Left colon (tissue), 2 donors: ENCODE measurements at places on chromosomes 1 and 21. TPM values are rescaled to one million over a fixed set of nuclear protein-coding genes. Genes with fewer than 3 reads are reported as not detected.

GRCh38 chr1:1024771-1025699, 5.1 kb downstream of the AGRN start:
- DNase-seq: no peak

GRCh38 chr1:94697839-94698238, 122.3 kb upstream of the SLC44A3 start:
- no peak for DNase-seq

- DNase-seq: no peak
Measured at GRCh38 chr1:166488327-166488726, 321.5 kb upstream of the FAM78B start.

DNA sequence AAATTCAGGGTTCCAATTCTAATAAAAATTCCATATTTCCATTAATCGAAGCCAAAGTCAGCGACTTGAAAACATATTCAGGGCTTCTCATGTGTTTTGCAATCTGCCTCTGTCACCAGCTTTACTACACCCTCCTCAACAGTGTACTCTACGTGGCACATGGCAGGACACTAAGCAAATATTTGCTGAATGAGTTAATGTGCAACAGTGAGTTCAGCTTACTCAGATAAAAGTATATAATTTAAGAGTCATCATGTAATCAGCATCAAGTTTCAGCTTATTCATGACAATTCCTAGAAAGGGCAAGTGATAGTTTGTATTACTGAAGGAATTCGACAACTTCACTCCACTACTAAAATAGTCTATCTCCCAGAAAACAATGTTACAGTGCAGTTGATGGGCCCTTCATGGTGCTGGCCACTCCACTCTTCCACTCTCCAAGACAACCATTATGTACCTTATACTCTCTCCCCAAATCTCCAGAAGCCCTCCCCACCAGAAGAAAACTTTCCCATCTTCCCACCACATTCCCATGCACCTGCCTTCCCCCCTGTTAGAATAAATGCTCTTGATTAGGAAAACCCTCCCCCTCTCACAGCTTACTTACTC, 97.3 kb downstream of the TTLL7 start:
- DNase-seq: peak; percentile 48

DNA sequence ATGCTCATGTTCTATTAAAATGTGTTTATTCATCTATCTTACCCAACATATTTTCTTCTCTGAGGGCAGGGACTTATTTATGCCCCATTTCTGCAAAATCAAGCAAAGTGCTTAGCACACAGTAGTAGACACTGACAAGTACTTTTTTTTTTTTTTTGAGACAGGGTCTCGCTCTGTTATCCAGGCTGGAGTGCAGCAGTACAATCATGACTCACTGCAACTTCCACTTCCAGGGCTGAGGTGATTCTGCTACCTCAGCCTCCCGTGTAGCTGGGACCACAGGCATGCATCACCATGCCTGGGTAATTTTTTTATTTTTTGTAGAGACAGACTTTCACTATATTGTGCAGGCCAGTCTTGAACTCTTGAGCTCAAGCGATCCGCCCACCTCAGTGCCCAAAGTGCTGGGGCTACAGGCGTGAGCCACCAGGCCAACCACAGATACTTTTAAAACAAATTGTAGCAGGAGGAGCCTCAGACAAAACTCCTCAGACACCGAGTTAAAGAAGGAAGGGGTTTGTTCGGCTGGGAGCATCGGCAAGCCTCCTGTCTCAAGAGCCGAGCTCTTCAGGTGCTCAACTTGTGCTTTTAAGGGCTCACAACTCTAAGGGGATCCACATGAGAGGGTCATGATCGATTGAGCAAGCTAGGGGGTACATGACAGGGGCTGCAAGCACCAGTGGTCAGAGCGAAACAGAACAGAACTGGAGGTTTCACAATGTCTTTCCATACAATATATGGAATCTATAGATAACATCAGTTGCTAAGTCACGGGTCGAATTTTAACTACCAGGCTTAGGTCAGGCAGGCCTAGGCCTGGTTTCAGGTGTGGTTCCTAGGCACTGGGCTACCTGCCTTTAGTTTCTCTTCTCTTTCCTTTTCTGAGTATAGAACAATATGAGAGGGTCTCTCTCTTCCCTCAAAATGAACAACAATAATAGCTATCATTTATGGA, 5.7 kb upstream of the TMEM167B start:
- no peak for DNase-seq

- DNase-seq: no peak
Measured at GRCh38 chr1:203101813-203102634, 16.2 kb upstream of the MYOG start.

DNA sequence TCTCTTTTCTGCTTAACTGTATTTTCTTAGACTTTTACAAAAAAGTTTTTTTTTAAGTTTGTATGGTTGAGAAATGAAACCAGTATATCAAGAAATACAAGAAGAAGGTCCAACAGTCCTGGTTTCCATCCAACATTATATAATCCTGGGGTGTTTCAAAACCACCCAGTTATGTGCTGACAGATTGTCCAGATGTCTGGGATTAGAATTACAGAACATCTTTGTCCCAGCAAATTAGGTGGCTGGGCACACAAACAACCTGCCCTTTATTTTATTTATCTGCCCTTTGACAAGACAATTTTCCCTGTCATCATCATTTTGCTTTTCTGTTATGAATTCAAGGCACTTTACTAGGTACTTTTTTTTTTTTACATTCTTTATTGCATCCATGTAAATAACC, 622.1 kb downstream of the PLPP3 start:
- DNase-seq: no peak

DNA sequence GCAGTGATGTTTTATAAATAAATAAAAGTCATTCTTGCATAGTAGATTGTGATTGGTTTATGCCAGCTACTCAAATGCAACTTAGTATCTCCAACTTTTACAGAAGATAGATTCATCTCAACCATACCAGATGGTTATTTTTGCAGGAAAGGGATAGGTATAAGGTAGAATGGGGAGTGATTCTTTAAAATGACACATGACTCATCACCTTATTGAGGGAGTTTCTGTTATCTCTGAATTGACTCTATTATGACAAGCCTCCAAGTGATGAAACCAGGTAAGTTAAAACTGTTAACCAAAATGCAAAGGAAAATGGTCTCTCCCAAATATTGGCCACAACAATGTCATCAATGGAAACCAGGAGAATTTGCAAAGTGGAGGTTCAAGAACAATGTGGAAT, 54.5 kb downstream of the PTPRC start:
- DNase-seq: no peak

The AMPD1 gene
- total RNA-seq: 2.2 TPM

The WASF2 gene
- 97.7 TPM for total RNA-seq

The CKS1B gene
- 22.8 TPM for total RNA-seq

The PRKAA2 gene
- total RNA-seq: 4.4 TPM

The RXRG gene
- total RNA-seq: 0.27 TPM
